ENCODE measurements at places on chromosomes 2 and 18.

GRCh38 chr2:132477962-132478361 lies 61.4 kb downstream of the GPR39 start:
- no peak for DNase-seq

DNA sequence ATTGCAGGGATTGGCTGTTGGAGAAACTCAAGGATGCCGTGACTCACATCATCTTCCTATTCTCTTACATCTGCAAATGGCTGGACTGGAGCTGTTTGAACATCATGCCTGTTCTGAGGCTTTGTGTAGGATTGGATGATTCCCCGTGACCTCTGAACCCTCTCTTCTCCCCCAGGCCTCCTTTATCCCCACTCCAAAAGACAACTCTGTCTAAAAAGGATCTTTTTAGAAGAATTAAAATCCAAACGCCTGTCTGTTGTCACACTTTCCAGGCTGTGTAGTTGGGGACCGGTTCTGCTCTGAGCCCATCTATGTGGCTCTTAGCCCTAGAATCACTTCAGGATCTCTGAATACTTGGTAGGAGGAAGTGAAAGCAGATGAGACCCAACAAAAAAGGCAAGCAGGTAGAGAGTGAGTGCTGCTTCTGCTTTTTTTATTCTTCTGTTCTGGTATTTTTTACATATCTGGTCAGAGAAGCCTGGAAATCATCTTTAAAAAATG lies 565 bp downstream of the SP140 start:
- peak; percentile 41 for DNase-seq

- DNase-seq: no peak
These were observed 27.6 kb downstream of the LYPD1 start for GRCh38 chr2:132642415-132642814.

DNA sequence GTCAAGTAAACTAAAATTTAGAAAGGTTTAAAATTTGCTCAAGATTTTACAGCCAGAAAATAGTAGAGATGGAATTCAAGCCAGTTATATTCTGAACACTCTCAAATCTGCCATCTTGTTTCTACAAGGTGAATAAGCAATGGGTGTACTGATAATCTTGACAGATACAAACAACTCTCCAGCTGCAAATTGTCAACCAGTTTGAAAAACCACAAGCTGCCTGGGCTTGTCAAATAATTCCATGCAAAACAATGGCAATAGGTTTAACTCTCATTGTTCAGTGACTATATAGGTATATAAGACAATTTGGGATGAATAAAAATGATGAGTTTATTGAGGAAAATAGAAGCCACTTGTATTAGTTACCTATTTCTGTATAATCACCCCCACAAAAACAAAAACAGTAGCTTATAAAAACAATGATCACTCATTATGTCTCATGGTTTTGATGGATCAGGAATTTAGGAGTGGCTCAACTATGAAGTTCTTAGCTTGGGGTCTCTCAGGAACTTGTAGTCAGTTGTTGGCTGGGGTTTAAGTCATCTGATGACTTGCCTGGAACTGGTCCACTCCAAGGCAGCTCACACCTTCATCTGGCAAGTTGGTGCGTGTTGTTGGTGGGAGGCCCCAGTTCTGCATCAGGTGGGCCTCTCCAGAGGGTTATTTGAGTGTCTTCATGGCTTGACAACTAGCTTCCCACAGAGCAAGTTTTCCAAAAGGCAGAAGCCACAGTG lies 12.6 kb upstream of the EVA1A start:
- no peak for DNase-seq

DNA sequence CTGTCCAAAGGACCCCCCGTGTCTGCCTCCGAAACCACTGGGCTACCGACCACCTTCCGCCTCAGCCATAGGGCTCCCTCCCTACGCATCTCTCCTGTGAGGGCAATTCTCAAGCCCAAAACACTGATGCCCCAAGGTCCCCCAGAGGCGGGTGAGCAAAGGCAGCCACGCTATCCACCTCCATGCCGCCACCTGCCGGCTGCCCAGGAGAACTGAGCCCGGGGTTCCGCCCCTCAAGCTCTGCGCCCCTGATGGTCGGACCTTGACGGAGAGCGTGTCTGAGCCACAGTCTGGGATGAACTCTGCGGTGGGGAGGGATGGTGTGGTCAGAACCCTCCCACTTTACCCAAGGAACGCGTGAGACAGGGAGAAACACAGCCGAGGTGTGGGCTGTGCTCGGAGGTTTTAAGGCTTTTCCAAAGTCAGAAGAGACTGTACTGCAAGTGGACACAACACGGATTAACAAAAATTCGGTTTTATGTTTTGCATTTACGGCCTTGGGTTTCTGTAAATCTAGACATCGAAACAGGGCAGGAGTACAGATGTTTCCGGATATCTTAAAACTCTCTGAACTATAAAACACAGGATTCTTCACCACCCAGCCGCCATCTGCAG lies 114.1 kb downstream of the ZNF516 start:
- DNase-seq: no peak

DNA sequence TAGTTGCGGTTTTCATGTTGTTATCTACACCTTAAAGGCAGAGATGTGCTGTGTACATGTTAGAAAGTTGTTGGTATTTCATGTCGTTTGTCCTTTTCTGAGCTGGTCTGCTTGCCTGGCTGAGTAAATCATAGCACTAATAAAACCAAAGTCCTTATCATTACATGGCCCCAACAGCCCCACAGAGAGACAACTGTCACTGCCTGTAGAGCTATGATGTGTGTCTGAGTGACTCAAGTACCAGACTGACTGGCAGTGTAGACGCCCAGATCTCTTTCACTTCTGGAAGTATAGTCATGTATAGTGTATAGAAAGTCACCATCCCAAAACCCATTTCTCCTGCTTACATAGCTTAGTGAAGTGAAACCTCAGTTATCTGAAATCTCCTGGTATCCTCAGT lies 4.3 kb downstream of the SOCS6 start:
- DNase-seq: no peak

DNA sequence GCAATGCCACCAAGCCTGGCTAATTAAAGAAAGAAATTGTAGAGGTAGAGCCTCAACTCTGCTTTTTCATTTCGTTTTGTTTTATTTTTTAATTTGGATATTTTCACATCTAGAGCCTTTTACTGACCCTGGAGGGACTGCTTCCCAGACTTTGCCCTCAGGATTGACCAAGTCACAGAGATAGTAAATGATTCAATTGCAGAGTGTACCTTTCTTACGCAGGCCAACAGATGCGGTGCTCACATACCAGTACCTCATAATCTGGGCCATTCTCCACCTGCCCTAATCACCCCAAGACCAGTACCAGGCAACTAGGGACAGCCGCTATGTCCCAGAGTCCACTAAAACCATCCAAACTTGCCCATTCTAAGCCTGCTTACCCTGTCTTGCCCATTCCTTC lies 110.8 kb downstream of the DDX1 start:
- DNase-seq: no peak

GRCh38 chr2:74278176-74278575 lies 65.0 kb downstream of the SLC4A5 start:
- DNase-seq: no peak

DNA sequence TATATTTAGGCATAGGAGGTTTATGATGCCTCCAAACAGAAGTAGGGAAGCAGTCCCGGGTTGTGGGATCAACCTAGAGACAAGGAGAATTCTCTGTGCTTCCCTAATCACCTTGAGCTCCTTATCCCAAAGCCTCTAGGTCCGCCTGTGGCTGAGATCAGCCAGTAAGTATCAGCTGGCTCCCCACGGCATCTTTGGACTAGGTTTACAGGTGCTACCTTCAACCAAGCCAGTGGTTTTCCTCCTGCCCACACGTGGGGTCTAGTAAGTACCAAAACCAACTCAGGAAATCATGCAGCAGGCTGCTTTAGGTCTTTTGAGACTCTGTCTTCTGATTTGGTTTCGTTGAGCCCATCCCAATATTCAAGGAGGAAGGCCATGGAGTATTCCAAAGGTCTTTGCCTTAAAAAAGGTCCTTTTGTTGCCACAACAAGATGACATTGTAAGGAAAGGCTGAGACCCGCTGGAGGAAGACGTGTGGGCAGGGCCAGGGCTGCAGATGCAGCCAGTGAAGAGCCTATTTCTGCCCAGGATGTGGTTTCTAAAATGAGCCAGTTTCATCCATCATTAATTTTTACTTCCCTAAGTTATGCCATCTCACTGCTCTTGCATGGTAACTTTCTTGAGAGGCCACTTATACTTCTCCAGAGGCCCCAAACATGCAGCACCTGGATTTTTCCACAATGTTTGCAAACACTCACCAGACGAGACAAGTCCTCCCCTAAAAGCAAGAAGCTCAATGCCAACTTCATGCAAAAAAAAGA lies 248.7 kb downstream of the RNF152 start:
- no peak for DNase-seq

DNA sequence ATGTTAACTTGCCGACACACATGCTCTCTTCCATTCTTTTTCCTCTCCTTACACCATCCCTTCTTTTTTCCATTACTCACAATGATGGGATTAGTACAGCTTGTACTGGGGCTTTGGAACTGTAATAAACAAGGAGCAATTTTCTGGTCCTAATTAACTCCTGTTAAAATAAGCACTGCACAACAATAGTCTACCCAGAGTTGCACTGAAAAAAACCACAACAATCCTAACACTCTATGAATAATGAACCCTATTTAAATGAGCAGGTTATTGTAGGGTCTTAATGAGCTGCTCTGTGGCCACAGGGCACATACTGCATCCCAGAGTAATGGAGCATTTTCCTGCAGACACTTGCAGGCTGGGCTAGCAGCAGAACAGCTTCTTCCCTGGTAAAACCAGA lies 380.3 kb downstream of the NRXN1 start:
- DNase-seq: no peak

GRCh38 chr2:29084554-29084953 lies 10.2 kb upstream of the PCARE start:
- DNase-seq: no peak

DNA sequence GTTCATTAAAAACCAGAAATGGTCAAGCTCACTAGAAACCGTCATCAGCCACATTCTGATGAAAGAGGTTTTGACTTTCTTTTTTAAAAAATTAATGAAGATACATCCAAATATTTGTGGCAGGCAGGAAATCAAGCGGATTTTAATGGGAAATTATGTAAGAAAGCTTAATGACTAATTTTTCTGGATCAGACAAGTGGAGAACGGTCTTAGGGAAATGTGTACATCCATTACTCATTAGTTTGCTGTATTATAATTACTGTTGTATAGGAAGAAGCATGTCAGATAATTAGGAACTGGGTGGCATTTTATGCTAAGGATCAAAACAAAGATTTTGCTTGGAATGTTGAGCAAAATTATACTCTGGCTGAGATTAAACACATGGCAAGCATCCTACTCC lies 39.4 kb downstream of the AGAP1 start:
- no peak for DNase-seq

GRCh38 chr2:175205523-175205922 lies 24.0 kb upstream of the ATP5MC3 start:
- DNase-seq: no peak

DNA sequence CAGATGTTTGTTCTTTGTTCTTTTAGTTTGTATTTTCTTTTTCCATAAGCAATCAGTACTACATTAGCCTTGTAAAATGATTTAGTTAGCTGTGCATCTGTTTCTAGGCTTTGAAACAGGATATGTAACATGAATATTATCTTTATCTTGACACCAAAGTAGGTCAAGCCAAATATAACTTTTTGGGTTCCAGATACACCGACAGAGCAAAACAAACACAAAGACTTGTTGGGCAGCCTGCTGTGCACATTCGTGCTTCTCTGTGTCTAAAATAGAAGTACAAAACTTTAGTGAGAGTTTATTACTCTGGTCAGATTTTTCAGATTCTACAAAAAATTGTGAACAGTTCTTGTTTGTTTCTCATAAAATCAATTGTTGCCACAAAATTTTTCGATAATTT lies 1059.3 kb upstream of the GYPC start:
- no peak for DNase-seq

DNA sequence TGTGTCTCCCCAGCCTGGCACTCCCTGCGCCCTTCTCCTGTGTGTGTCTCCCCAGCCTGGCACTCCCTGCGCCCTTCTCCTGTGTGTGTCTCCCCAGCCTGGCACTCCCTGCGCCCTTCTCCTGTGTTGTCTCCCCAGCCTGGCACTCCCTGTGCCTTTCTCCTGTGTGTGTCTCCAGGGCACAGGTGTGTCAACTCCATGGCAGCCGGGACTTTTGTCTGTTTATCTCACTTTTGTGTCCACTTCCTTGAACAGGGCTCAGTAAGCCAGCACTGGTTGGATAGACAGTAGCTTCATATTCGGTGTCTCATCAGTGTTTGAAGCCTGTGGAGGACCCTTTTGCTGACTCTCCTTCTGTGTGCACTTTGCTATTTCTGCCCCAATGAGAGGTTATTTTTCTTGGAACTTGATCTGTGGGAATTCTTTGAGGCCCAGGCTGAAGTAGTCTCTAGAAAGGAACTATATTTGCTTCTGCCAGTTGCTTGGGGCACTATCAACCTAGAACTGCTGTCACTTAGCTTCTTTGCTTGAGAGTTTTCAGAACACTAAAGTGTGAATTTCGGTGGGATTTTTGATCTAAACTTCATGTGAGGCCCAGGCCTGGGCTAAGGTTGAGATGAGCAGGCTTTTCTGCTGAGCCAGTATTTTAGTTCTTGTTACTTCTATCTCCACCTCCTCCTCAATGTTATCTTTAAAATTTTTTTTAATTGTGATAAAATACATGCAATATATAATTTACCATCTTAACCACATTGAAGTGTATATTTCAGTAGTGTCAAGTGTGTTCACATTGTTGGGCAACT lies 8.3 kb upstream of the ASB1 start:
- DNase-seq: no peak

DNA sequence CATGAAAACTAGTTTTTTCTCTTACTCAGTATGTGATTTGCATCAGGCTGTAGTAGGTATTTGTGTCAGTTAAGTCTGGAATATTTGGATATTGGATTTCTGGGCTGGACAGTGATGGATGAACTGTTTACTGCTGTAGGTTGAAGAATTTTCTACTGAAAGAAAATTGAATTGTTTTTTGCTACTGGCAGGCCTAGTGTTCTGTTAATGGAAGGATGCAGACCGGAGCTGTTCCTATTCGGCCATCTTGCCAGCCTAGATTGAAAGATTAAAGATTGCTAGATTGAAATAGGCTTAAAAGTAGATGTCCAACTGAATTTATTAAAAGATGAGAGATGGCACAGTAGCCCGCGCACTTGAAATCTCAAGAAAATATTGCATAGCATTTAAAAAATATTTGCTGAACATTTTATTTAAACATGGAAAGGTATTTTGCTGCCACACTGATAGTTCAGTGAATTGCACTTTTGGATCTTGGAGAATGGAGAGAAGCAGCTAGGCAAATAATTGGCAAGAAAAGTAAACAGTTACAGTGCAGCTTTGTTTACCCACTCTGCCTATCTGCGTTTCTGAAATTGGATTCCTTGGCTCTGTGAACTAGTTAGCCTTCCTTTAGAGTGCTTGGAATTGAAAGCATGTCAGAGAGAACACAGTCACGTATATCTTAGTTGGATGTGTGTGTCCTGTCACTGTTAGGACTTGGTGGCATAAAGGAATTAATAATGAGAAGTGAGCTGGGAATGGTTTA lies 54.1 kb downstream of the EPB41L5 start:
- no peak for DNase-seq

DNA sequence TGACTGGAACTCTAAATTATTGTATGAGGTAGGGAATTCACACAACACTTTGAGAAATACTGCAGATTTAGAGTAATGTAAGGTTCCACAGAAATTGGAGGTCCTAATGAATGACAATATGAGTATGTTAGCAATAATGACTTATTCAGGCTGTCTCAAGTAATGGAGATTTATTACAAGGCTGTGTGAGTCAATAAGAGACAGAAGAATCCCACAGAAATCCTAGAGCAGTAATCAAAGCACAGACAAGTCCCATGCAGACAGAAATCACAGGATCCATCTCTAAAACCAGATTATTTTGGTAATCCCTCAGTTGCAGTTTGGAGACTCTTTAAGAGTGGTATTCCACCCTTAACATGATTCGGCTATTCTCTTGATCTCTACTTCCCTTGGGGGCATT lies 83.6 kb downstream of the FAM161A start:
- no peak for DNase-seq

All from CD4-positive, alpha-beta T cell treated with Interleukin-1 beta for 1 hour (primary cell).